ENCODE measurements at places on chromosomes 1 and 21.
A peak's percentile ranks its signal among the peaks of the same experiment; 100 is the strongest.

- no peak for DNase-seq
These were observed 118.8 kb downstream of the RWDD3 start for GRCh38 chr1:95352767-95353166.

GRCh38 chr21:24869862-24870261 is 737.4 kb downstream of the MRPL39 start:
- no peak for DNase-seq

GRCh38 chr1:83017276-83017675 is 981.7 kb downstream of the TTLL7 start:
- DNase-seq = no peak

GRCh38 chr1:154154534-154155191 is at the start of gene NUP210L:
TSS of gene NUP210L (minus strand) at chr1:154155073.
- no peak for DNase-seq

DNA sequence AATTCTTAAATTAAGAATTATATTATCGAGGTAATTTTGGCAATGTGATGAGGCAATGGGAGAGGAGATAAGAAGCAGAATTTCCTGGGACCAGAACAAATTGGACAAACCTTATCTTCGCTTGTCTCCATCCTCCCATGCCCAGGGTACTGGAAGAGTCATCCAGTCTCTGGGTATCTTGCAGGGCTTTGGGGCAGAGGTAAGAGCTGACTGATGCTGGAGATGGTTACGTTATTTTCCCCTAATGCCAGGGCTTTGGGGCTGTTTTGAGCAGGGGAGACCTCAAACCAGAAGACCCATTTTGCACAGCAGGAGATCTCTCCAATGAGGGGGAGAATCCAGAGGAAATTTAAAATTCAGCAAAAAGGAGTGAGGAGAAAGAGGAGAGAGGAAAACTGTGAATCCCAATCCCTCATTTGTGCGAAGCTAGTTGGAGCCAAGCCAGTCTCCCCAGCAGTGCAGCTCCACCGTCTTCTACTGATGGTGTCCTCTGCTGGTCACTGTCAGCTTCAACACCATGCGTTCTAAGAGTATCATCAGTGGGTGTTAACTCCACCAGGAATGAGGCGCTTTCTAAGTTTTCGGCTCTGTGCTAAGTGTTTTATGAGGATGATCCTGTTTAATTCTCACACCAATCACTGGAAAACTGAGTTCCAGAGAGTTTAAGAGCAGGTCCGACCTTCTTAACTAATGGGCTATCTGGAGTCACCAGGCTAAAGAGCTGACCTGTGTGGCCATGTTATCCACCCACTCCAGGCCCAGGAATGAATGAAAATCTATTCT is 86.8 kb upstream of the CD34 start:
- DNase-seq = peak; percentile 57
